HepG2 (cell line): ENCODE measurements at places on chromosomes 3 and 15. TPM values are rescaled to one million over a fixed set of nuclear protein-coding genes. Genes with fewer than 3 reads are reported as not detected.

GRCh38 chr3:147379651-147380050, 26.7 kb downstream of the ZIC4 start:
- DNase-seq, result no peak

Gene SNTN
- not detected in 2 replicates for total RNA-seq

Gene CACNA2D3
- not detected in 2 replicates for total RNA-seq

DNA sequence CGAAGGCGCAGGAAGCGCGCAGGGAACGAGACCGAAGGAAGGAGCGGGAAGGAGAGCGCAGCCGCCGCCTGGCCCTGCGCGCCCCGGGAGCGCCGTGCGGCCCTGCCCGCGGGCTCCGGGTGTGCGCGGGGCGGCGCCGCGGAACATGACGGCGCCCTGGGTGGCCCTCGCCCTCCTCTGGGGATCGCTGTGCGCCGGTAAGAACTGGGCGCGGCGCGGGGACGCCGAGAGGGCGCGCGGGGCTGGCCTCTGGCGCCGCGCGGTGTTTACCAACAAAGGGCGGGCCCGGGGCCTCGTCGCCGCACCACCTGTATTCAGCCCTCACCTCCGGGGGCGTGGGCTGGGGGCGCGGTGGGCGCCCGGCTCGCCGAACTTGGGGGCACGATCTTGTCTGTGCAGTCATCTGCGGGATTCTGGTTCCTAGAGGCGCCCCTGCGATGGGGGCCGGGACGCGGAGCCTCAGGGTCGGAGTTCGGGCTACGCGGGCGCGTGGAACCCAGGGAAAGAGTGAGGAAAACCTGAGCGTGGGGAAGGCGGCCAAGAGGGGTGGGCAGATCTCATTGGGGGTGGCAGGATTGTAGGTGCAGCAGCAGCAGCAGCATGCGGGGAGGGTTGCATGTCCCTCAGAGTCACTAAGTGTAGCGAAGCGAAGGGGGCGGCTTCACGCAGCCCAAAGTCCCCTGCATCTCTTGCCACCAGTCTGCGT, 641 bp downstream of the ACVR2B start:
- no peak for DNase-seq

DNA sequence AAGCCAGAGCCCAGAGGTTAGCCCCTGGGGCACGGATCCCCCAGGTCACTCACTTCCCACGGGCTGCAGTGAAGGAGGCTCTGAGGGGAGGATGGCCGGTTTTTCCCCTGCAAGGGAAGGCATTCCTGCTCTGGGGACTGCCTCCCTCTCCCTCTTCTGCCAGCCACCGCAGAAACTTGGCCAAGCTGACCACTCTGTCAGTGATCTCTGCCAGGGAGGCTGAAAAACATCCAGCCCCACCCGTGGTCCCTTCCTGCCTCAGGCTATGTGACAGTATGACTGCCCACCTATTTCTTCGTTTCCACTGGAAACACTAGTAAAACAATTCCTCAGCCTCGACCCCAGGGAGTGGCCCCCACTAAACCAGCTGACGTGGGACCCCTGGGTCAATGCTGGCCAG, 14.6 kb upstream of the FANCD2 start:
- no peak for DNase-seq

GRCh38 chr3:102529452-102529851, 94.6 kb downstream of the ZPLD1 start:
- DNase-seq, result no peak

Gene SERINC4
- not detected in 2 replicates for total RNA-seq

Gene SLC24A5
- not detected in 2 replicates for total RNA-seq

DNA sequence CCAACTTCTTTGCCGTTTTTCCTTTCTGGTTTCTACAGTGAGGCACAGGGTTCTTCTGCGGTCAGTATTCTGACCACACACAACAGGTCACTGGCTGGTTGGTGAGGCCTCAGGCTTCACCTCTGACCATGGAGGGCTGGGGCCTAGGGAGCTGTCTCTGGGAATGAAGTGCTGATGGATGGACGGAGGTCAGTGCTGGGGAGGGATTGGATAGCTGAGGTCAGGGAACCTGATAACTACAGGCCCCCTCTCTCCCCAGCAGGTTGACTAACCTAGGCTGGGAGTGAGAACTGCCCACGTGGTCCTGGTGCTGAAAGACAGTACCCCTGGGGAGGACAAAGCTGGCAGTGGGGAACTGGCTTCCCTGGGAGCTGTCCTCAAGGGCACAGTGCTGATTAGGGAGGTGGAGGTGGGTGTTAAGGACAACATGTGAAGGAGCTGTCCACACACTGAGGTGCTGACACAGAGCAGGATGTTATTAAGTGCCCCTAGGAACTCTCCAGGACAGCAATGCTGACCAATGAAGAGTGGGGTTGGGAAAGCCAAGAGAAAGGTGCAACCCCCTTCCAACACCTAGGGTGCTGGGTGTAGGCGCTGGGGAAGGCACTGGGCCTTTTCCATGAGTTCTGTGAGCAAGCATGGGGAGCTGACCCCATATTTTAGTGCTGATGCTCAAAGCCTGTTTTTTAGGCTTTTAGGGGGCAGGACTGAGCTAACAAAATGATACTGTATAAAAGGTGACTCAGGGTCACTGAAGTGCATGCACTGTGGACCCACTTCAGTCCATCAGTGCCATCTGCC, 45.2 kb downstream of the ATP2B2 start:
- peak; percentile 73 for DNase-seq

GRCh38 chr3:12369598-12369997, 80.7 kb downstream of the PPARG start:
- DNase-seq, result no peak

Gene IL17RE
- total RNA-seq, result 6.7 and 14.5 TPM in 2 replicates

Gene SAMMSON
- not detected in 2 replicates for total RNA-seq

DNA sequence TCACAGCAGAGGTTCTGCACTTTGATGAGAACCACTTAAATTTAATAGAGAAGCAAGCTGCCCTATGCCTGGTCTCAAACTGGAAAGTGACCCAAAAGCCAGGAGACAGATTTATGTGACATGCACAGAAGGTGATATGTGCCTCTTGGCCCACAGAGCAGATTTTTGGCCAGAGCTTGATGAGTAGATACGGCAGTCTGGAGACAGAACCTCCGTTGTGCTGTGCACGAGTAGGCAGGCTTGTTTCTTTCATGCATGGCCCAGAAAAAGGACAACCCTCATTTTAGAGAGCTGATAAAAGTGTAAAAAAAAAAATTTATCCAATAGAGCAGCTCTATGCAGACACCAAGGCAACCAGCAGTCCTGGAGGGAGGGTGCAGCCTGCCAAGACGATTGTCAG, 423.1 kb downstream of the CNTN6 start:
- DNase-seq, result no peak

GRCh38 chr3:181727341-181728032, 15.8 kb downstream of the SOX2 start:
- DNase-seq, result no peak

- DNase-seq, result no peak
These were observed 93.4 kb downstream of the NEDD4 start for GRCh38 chr15:55900019-55900418.

Gene CHDH
- total RNA-seq, result 40.4 and 48.9 TPM in 2 replicates

Gene BDH1
- 21.2 and 26.9 TPM in 2 replicates for total RNA-seq

GRCh38 chr3:142888099-142888480, 793 bp downstream of the PCOLCE2 start:
- DNase-seq, result no peak

- no peak for DNase-seq
These were observed 351.7 kb downstream of the IGSF11 start for GRCh38 chr3:118682921-118683320.

Gene FBXW12
- total RNA-seq, result not detected in 2 replicates

Gene HRH1
- not detected in 2 replicates for total RNA-seq

DNA sequence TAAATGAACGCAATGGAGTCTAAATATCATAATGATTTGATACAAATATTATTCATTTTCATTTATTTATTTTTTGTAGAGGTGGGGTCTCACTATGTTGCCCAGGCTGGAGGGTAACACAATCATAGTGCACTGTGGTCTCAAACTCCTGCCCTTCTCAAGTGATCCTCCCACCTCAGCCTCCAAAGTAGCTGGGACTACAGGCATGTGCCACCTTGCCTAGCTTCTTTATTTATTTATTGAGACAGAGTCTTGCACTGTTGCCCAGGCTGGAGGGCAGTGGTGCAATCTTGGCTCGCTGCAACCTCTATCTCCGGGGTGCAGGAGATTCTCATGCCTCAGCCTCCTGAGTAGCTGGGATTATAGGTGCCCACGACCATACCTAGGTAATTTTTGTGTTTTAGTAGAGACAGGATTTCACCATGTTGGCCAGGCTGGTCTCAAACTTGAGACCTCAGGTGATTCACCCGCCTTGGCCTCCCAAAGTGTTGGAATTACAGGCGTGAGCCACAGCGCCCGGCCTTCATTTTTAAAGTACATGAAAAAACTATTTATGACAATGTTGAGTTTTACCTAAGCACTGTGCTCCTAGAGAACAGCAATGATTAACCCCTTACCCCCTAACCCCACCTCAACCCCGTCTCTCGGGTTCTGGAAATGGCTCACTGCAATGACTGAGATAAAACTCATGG, 4.0 kb upstream of the AEN start:
- no peak for DNase-seq

GRCh38 chr3:47158208-47158607, 5.7 kb downstream of the SETD2 start:
- DNase-seq, result no peak

DNA sequence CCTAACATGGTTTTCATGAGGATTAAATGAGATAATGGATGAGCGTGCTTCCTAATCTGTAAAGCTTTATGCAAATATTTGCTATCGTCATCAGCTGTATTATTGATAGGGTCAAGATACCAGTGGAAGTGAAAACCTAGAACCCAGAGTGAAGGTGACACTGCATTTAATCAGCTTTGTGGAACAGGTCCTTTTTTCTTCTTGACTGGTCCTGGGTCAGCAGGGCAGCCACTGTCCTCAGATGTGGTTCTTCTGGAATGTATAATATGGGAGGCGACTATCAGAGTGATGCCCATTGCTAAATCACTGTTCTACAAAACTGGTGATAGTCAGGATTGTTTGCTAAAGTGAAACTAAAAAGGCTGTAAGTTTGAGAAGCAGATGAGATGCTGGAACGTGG, 41.4 kb downstream of the SORD start:
- DNase-seq, result peak; percentile 84

DNA sequence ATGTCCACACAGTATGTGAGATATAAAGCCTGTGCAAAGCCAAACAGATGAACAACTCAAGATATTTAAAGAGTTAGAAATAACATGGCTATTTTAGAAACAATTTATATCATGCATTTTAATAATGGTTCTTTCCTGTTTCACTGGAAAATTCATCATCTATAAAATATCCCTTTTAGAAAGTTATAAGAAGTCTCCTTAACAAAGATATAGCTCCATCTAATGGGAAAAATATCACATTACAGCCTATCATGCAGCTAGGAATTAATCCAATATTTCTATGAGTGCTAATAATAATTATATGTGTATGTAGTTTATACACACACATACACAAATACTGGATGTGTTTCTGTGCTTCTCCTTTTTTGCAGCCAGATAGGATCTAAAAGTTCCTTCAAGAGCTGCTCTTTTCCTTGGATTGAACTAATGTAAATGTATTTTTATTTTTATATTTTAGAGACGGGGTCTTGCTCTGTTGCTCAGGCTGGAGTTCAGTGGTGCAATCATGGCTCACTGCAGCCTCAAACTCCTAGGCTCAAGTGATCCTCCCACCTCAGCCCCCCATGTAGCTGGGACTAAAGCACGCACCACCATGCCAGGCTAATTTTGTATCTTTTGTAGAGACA, 21.6 kb downstream of the RPL22L1 start:
- no peak for DNase-seq

DNA sequence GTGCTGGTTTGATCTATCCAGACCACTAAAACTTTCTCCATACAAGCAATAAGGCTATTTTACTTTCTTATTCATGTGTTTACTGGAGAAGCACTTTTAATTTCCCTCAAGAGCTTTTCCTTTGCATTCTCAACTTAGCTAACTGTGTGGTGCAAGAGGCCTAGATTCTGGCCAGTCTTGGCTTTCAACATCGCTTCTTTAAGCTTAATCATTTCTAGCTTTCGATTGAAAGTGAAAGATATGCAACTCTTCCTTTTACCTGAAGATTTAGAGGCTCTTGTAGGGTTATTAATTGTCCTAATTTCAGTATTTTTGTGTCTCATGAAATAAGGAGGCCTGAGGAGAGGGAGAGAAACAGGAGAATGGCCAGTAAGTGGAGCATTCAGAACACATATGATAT, 234.8 kb upstream of the GADL1 start:
- no peak for DNase-seq

- DNase-seq, result no peak
These were observed 137.1 kb upstream of the WNT5A start for GRCh38 chr3:55624238-55624637.

Gene NMNAT3
- total RNA-seq, result 6.1 TPM in 2 replicates

DNA sequence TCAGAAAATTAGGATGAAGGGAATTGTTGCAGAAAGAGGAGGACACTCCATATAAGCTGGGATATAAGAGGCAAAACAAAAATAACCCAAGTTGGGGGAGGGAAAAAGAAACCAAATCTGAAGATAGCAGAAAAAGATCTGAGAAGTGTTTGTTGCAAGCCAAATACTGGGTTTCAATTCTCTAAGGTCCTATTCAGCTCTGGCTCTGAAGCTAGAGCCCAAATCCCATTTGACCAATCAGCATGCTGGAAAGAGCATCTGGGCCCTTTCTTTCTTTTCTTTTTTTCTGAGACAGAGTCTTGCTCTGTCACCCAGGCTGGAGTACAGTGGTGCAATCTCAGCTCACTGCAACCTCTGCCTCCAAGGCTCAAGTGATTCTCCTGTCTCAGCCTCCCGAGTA, 17.3 kb downstream of the IGDCC3 start:
- no peak for DNase-seq

DNA sequence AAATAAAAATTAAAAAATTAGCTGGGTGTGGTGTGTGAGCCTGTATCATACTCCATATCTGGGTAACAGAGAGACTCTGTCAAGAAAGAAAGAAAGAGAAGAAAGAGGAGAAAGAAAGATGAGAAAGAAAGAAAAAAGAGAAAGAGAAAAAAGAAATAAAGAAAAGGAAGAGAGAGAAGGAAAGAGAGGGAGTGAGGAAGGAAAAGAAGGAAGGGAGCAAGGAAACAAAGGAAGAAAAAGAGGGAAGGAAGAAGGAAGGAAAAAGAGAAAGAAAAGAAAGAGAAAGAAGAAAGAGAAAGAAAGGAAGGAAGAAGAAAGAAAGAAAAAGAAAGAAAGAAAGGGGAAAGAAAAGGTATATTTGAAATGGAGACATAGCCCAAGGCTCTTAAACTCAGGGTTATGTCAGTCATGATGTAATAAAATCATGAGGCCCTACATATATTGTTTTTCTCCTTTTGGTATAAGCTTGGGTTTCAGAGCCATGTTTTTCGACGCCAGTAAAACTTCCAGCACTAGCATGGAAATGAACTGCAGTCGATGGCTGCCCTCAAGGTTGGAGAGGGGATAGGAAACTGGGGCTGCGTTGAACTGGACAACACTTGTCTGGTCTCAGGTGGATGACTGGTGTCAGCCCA, 38.0 kb upstream of the RFTN1 start:
- DNase-seq, result no peak

GRCh38 chr3:55066551-55067047, 138.7 kb upstream of the LRTM1 start:
- DNase-seq, result no peak

Gene ANKRD63
- not detected in 2 replicates for total RNA-seq

Gene TTC21A
- total RNA-seq, result 0.31 and 0.39 TPM in 2 replicates

Gene XPC
- 19.2 and 24.1 TPM in 2 replicates for total RNA-seq

Gene MCF2L2
- total RNA-seq, result not detected in 2 replicates

Gene KCNH8
- total RNA-seq, result 0.04 TPM in 1 of 2 replicates, not detected in the other
